Fibroblast of the aortic adventitia (primary cell): ENCODE measurements at places on chromosomes 12 and 14.

DNA sequence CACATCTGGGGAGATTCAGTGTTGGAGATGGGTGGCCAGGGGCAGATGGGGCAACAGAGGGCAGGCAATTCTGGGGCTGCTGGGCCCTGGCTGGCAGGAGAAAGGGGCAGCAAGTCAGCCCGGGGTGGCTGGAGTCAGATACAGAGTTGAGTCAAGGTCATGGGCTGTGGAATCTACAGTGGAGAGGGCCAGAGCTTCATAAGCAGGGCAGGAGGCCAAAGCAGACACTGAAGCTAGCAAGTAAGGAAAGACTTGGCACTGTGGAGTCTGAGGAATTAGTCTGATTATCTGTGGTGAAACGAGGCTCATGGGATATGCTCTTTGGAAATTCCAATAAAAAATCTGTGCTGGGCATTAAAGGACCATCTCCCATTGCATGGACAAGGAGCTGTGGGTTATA, 95.5 kb downstream of the TMX1 start:
- peak; percentile 87 for DNase-seq

- peak; percentile 85 for DNase-seq
Measured at GRCh38 chr12:75585330-75585729, 73.9 kb upstream of the KRR1 start.

- DNase-seq: peak; percentile 49
Measured at GRCh38 chr12:46942579-46942978, 116.8 kb upstream of the SLC38A4 start.

- DNase-seq: no peak
Measured at GRCh38 chr12:40313928-40314327, 89.1 kb downstream of the LRRK2 start.

- no peak for DNase-seq
Measured at GRCh38 chr12:9933958-9934357, 1.8 kb upstream of the CLEC2A start.

DNA sequence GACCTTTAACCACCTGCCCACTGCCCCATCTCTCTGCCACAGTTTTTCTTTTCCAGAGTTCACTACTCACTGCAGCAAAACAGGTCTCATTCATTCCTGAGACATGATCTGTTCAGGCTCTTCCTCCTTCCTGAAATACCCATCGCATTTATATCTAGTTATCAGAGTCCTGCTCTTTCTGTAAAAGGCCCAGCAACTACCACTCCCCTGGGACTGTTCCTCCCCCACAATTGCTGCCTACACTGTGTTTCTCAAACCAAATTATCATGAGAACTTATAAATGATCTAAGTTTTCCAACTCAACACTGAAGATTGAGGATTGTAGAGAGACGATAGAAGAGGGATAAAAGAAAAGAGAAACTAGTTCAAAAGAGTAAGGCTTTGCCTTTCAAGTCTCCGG, 40.8 kb upstream of the EPS8 start:
- peak; percentile 58 for DNase-seq

GRCh38 chr12:68639396-68639767, 28.7 kb downstream of the RAP1B start:
- no peak for DNase-seq

GRCh38 chr12:83823386-83824045, 1089.1 kb downstream of the SLC6A15 start:
- no peak for DNase-seq

DNA sequence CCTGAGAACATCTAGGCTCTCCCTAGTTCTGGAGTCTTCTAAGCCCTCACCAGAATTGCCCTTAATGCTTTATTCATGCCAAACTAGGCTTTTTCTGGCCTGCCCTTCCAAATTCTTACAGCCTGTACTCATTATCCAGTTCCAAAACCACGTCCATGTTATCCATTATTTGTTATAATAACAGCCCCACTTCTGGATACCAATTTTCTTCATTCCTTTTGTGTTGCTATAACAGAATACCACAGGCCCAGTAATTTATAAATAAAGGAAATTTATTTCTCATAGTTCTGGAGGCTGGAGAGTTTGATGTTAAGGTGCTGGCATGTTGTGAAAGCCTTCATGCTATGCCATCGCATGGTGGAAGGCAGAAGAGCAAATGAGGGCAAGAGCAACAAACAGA, 68.0 kb upstream of the AMIGO2 start:
- DNase-seq: peak; percentile 32

DNA sequence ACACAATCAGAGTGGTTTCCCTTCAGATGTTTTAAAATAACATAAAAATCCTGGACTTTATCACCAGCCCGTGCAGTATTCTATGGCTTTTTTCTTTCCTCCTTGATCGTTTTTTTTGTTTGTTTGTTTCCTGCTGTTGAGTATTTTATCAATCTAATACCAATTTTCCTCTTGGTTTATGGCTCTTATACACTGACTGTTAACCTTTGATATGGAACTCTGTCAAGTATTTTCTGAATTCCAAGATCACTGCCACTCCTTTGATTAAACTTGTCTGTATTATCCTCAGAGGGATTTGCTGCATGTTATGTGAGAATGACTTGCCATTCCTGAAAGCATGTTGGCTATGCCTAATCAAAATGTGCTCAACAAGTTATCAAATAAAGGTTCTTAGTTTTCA, 88.4 kb downstream of the PELI2 start:
- DNase-seq: no peak

DNA sequence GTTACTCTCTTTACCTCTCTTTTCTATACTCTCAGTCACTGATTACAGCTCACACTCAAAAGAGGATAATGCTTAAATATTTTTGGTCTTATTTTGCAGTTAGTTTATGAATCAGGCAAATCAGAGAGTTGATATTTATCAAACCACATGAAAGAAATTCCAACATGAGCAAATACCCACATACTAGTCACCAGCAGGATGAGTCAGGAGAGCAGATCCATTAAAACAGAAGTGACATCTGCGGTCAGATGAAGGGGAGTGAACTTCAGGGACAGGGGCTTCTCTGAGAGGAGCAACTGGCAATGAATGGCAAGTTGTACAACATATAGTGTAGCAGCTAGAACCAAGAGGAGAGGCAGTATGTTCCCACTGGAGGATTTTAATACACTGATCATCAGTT, 258.7 kb downstream of the SYT10 start:
- no peak for DNase-seq
